ENCODE measurements at places on chromosomes 11 and 22. TPM values are rescaled to one million over a fixed set of nuclear protein-coding genes. Genes with fewer than 3 reads are reported as not detected.

- DNase-seq = no peak
Measured at GRCh38 chr22:36383110-36383581, 4.6 kb downstream of the MYH9 start.

The POU2AF3 gene
- total RNA-seq = 0.18 TPM

DNA sequence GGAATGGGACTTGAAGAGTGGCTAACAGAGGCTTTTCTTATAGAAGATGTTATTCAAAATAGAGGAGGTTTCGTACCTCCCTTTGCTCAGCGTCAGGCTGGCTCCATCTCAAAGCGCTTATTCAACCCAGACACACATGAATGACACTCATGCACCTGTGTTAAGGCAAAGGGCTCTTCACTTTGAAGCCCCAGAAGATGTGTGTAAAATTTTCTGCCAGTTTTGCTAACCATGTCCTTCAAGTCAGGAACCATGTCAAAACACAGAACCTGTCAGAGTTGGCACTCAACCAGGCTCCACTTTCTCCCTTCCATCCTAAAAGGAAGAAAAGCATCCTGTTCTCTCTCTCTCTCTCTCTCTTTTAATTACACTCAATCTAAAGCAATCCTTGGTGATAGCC lies 352.8 kb upstream of the NARS2 start:
- no peak for DNase-seq

DNA sequence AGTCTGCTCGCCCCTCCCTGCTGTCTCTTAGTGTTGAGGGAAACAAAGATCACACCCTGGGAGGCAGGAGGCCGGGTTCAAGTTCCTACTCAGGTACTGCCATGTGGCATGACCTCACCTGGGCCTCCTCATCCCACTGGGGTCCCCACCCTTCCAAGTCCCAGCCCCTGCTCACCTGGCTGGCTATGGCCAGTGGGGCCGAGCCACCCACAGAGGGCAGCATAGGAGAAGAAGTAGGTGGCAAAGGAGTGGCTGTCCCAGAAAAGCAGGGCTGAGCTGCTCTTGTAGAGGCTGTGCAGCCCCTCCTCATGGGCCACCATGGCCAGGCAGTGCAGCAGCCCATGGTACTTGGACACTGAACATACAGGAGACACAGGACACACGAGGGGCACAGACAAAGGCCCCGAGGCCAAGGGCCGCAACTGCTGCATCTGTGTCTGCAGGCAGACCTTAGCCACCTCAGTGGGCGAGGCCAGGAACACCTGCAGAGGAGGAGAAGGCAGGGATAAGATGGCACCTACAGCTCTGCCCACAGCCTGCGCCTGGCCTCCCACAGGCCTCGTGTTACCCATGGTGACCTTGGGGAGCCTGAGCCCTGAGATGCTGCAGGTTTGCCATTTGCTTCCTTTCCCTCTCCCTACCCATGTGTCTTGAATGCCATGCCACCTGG lies 50.6 kb upstream of the MPEG1 start:
- DNase-seq = no peak

GRCh38 chr11:109644152-109644551 lies 222.2 kb downstream of the C11orf87 start:
- peak; percentile 29 for DNase-seq

The C11orf86 gene
- total RNA-seq = not detected

The ZMAT5 gene
- total RNA-seq = 21.1 TPM

GRCh38 chr11:217704-218103 lies 10.2 kb downstream of the RIC8A start:
- no peak for DNase-seq

The SEC14L3 gene
- total RNA-seq = not detected

The GALNT18 gene
- total RNA-seq = 21.5 TPM

The CYTH4 gene
- total RNA-seq = 15.3 TPM

DNA sequence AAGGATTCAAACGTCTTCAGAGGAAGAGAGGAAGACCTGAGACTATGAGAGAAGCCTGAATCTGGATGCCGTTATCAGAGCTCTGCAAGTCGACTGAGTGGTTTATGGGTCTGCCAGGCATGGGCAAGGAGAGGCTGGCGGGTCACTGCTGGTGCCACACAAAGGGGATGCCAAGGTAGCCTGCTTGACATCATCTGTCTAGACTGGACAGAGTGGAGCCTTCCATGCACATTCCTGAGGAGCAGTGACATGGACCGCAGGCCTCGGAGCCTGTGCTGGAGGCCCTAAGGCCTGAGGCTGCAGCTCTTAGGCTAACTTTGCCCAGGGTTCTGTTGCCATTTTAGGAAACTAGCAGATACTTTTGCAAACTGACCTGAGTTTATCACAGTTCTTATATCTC lies 127.4 kb downstream of the WT1 start:
- DNase-seq = no peak

- no peak for DNase-seq
Measured at GRCh38 chr11:71263386-71263785, 11.0 kb upstream of the SHANK2 start.

GRCh38 chr11:99555486-99555885 lies 534.7 kb downstream of the CNTN5 start:
- no peak for DNase-seq

DNA sequence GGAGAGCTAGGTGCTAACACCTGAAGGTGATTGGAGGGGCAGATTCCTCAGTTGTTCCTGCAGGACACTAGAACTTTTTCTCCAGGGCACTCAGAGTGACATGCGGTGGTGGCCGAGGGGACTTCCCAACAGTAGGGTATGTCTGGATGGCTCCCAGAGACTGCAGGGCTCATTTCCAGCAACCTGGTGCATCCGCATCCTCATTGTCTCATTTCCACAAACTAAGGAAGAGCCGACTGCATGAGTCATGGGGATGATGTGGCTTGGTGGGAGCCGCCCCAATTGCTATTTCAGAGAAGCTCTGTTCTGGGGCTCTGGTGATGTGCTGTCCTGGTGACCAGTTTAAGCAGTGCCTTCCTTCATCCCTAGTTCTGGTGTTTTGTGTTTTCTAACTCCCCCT lies 2.8 kb upstream of the ROBO4 start:
- peak; percentile 61 for DNase-seq

The MS4A4A gene
- total RNA-seq = 26.4 TPM

- DNase-seq = no peak
Measured at GRCh38 chr11:129458278-129458677, 82.6 kb downstream of the BARX2 start.

DNA sequence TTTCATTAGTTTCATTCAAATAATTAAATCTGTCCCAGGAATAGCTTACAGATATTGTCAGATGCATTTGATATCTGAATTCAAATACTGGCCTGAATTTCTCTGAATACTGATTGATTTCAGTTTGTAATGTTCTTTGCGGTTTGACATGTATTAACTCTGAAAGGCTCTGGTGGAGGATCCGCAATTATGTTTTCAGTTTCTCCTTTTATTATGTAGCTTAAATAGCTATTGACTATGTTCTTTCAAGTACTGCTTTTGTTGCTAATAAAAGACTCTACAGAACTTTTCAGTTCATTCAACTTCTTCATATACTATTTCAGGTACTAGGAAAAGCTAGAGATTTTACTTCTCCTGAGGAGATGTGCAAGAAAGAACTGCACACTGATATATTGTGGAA lies 2085.4 kb upstream of the RAG2 start:
- DNase-seq = no peak

DNA sequence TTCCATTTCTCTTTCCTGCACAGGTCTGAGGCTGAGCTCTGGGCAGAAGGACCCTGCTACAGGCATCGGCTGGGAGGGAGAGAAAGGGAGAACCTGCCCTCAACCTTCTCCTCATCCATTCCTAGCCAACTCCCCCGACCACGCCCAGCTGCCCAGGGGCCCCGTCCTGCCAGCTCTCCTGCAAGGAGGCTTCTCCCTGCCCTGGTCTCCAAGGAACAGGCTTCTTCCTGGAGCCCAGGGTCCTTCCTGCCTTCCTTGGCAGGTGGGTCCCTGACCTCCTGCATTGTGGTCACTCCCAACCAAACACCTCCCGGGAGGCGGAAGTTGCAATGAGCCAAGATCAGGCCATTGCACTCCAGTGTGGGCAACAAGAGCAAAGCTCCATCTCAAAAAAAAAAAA lies 12.5 kb upstream of the HMOX1 start:
- no peak for DNase-seq

DNA sequence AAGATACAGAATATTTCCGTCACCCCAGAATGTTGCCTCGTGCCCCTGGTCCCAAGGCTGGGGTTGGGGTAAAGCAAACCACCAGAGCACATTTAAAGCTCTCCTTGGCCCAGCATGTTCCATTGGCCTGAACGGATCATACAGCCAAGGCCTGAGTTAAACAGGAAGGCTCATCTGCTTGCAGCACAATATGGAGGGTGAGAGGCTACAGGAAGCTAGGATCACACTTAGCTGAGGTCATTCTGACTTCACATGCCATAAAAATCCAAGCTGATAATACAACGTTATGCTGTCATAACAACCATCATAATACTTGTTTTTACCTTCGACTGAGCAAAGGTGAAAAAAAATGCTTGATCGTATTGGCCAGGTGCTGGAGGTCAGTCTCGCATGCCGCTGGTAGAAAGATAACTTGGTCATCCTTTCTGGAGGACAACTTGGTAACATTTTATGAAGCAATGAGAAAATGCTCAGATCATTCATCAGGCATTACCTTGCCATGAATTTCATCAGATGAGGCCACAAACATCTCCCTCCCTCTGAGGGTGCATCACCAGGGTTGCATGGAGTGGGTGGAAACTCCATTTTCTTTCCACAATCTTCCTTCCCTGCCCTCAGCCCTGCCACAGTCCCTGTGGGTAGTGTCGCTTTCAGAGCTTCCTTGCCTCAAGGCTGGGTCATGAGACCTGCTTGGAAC lies 31.9 kb upstream of the RTL6 start:
- DNase-seq = no peak

GRCh38 chr11:125105926-125106325 lies 5.5 kb downstream of the TMEM218 start:
- DNase-seq = no peak

The PATE4 gene
- total RNA-seq = not detected

GRCh38 chr11:116533186-116533825 lies 239.5 kb downstream of the BUD13 start:
- no peak for DNase-seq

DNA sequence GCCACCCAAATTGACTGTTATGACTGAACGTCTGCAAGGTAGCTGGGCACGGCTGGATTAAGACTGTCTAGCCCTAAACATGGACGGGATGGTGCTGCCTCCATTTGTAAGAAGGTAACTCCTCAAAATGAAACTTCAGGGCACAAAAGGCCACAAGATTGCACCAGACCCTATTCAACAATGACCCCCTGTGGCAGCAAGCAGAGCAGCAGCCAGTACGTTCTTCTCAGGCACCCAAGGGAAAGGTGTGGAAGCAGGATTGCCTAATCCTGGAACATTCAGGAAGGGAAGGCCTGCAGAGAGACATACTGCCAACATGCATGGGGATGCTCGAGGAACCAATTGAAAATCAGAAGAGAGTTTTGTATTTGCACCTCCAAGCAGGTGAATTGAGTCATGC lies 4.5 kb upstream of the TBX10 start:
- DNase-seq = no peak

The POTEH gene
- total RNA-seq = not detected

GRCh38 chr11:87038235-87038977 lies 672 bp downstream of the TMEM135 start:
- DNase-seq = no peak

GRCh38 chr11:36149538-36150242 lies 139.5 kb downstream of the COMMD9 start:
- peak; percentile 53 for DNase-seq

- peak; percentile 27 for DNase-seq
Measured at GRCh38 chr11:67632175-67632981, 2.6 kb upstream of the NUDT8 start.

DNA sequence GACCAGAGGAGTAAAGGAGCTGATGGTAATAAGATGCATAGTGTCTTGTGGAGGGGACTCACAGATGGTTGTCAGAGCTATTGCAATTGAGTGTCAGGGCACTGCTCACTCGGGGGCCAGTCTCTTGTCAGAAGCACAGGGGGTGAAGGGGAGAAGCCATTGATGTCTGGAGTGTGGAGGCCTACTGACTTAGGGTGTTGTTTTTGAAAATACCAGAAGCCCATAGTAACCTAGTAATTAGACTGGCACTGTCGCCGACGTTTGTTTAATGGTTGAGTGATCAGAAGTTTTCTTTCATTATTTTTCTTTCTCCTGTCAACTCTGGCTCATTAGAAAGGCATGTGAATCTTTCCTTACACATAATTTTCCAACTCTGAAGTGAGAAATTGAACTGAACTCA lies 151.6 kb upstream of the TENM4 start:
- DNase-seq = no peak

- DNase-seq = no peak
Measured at GRCh38 chr22:37803639-37804351, 3.9 kb upstream of the GCAT start.

- DNase-seq = peak; percentile 50
Measured at GRCh38 chr11:111329306-111330204, 31.2 kb downstream of the POU2AF3 start.

DNA sequence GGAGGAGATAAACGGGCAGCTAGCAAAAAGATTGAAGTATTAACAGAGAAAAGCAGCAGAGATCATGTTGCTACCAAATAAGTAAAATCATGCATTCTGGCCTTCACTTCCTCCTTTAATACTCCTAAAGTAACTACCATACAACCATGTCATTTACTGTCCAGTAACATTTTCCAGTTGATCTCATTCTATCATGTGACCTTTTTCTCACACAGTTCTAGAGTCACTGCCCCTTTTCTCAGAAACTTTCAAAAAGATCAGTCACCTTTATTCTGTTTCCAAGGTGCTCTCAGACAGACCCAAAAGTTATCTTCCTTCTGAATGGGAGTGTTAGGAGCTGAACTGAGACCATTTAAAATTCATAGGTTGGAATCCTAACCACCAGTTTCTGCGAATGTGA lies 984.4 kb downstream of the FAM181B start:
- DNase-seq = no peak

DNA sequence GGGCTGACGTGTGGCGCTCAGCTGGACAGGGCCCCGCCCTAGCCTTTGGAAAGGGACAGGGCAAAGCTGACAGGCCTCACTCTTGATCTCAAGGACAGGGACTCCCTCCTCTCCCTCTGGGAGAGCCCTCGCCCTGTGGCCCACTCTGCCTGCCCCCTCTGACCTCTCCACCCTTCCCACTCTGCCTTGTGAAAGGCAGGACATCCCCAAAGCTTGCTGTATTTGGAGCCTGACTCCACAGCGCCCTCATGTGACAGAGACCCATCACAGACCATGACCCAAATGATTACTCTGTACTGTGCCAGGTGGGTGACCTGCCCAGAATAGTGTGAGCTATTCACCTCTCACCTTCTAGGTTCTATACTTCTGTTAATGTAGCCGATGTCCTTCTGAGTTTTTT lies 18.8 kb downstream of the P2RY2 start:
- DNase-seq = peak; percentile 68

The MS4A15 gene
- total RNA-seq = not detected
